Posterior cingulate gyrus (tissue), 11 donors: ENCODE measurements at places on chromosomes 12 and 14.

GRCh38 chr12:100967189-100967588, 172.6 kb downstream of the ANO4 start:
- DNase-seq, result no peak

DNA sequence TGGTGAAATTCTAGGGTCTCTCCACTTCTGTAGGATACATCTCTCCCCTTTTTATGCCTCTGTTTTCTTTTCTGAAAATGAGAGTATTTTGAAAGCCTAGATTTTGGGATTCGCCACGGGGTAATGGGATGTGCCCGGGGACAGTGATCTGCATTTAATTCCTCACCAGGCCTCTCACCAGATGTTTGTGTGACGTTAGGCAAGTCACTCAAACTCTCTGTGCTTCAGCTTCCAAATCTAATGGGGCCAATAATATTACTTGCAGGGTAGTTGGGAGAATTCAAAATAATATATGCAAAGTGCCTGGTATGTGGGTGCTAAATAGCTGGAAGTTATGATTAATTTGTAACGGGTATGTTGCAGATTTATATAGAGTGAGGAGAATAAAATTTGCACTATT, 78.8 kb downstream of the C12orf75 start:
- no peak for DNase-seq

DNA sequence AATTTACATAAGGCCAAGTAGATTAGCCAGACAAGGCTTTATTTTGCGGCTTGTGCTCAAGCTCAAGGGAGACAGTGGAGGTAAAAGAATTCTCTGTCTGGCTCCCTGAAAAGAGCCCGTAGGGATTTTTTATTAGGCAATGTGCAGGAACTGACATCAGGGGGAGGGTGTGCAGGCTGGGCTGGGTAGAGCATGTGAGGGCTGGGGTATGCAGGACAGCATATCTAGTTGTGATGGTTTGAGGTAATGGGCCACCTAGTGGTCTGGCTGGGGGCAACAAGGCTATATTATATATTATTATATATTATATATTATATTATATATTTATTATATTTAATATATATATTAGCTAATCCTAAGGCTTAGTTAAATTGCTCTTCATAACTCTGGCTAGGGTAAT, 102.1 kb downstream of the TMEM117 start:
- DNase-seq, result no peak

DNA sequence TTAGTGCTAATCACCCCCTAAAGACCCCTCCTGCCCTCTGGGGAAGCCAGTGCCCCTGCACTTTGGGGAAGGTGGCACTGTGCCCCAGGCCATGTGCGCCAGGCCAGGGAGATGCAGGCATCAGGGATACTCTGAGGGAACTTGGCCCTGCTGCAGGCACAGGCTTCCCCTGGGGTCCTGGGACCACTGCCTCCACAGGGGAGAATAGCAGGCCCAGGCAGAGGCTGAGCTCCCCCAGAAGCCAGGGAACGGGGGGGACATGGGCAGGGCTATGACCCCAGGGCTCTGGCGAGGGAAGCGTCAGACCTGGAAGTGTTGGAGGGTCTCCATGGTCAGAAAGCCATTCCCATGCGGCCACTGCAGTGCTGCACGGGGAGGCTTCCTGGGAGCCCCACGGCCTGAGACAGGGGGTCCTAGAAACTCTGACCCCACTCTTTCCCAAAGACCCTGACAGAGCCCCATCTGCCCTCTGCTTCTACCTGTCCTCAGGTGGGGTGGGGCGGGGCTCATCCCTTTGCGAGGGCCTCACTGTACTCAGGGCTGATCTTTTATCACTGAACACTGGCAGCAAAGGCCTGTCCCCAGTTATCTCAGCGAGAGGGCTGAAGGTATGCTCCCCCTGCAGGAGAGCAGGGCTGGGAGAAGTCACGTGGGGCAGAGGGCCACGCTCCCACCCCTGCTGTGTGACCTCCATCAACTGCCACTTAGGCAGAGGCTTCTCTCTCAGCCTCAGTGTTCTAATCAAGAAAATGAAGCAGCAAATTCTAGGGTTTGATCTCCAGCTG, 160.0 kb downstream of the CALM1 start:
- no peak for DNase-seq

DNA sequence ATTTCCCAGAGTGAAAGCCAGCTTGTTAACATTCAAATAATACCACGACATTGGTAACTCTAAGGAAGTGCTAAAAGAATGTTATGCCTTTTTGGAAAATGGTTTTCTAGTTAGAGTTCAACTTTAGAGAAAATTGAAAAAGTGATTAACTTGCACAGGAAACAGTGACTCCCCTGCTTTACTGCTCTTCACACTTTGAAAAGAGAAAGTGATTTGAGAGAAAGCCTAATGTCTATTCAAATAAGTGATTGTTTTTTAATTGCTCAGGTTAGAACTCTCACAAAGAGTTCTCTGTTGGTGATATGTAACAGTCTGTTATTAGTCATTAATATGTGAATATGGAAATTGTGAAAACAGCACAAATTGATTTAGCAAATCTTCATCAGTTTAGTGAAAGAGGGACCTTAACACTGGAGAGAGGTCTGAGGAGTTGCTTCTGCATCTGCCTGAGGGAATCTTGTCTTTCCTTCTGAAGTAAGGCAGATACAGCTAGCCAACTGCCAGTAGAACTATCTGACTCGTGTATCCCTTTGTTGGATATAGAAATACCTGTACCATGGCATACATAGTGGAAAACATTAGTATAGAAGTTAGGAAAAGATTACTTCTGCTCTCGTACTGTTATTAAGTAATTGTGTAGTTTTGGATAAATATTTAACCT, 25.5 kb downstream of the ATF7IP start:
- no peak for DNase-seq

DNA sequence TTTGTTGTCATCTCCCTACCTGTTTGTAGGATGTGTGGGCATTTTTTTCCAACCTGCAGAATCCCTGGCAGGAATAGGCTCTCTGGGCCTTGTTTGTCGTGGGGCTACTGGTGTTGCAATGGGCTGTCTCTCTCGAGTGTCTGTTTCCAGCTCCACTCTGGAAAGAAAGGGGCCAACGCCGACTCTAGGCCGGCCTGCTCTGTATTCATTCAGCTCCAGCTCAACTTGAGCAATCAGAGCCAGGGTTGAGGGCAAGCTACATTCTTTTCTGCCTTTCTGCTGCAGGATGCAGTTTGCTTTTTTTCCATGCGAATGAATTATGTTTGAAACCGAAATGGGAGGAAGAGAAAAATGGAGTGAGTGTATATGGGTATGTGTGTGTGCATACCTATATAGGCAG, 2.3 kb downstream of the JDP2 start:
- DNase-seq, result peak; percentile 33

GRCh38 chr12:31732926-31733548, 4.2 kb upstream of the AMN1 start:
- no peak for DNase-seq

DNA sequence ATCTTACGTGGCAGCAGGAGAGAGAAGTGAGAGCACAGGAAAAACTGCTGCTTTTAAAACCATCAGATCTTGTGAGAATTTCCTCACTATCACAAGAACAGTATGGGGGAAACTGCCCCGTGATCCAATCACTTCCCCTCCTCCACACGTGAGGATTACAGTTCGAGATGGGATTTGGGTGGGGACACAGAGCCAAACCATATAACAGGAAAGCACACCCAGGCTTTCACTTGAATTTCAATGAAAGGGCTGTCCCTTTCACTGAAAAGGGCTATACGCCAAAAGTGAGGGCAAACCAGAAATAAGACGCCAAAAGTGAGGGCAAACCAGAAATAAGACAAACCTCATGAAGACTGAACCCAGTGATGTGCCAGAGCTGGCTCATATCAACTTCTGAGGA, 22.8 kb upstream of the TMEM233 start:
- no peak for DNase-seq

- no peak for DNase-seq
These were observed 2.5 kb downstream of the OR6C2 start for GRCh38 chr12:55446326-55446725.

DNA sequence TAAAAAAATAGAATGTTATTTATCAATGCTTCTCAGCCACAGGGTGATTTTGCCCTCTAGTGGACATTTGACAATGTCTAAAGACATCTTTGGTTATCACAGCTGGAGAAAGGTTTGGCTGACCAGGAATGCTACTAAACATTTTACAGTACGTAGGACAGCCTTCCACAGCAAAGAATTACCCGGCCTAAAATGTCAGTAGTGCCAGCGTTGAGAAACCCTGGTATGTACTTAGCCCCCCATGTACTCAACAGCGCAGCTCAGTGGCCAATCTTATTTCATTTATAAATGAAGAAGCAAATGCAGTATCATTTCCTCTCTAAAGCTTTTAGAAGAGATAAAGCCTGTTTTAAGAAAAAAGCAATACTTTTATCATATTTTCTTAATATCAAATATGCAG, 5.8 kb downstream of the MARK3 start:
- DNase-seq, result no peak

- no peak for DNase-seq
These were observed 23.9 kb downstream of the ANAPC7 start for GRCh38 chr12:110379631-110380030.

DNA sequence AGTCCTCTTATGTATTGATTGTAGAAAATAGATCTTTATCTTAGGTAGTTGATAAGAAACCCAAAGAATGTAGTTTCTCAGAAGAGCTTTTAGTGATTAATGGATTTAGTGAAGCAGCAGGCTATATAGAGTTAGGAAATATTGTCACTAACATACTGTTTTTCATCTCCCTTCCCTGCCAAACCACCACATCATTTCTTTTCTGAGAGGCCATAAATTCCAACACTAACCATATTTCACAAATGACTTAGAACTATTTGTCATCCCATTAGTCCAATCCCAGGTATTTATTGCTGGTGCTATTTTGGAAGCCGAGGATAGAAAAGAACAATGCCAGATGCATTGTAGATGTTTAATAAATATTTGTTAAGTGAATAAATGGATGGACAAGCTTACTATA, 185.7 kb downstream of the KICS2 start:
- DNase-seq, result no peak

DNA sequence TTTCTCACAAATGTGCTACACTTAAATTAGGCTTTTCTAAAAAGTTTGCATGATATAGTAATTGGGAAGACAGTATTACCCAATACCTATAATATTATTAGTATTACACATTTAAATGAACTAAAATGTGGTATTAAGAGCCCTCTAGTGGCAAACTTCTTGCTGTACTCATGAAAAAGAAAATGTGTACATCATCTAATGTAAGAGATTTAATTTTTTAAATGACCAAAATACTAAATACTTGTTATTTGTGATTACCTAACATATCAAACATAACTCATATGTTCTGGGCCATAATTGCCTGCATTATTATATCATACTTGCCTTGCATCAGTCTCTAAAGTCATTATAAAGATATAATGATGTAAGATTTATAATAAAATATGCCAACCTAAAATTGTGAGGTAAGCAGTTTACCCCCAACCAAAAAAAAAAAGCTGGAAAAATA, 64.2 kb downstream of the DNAI7 start:
- DNase-seq, result no peak

DNA sequence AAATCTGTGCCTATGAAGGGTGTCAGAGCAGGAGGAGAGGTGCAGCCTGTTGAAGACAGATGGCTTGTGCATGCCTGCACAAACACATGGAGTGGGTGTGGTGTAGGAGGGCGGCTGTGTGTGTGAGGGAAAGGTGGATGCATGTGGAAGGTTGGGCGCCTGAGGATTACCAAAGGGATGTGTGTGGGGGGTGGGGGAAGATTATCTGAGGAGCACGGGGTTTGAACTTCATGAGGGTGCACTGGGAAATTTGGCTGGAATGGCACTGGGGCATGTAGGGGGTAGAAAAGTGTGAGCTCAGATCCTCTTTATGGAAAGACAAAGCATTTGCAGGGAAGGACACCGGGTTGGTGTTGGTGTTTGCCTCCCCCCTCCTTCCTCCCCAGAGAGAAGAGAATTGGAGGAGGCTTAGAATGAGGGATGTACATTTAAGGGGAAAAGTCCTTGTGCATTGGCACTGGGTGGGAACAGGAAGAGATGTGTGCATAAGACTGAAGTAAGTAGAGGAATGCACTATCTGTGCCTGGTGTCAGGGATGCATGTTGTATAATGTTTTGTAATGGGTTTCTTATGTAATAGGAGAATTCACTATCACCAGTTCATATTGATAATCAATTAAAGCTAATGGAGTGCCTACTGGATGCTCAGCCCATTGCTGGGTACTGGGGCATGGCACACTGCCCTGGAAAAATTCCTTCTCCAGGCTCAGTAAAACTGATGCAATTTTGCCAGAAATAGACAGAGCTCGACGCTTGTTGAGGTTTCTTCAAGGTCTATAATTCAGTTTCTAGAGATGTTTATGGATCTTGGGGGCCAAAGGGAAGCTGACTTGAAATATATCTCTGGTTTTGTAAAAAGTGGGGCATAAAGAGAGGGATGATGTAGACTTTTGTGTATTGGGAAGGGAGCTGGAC, 3.0 kb downstream of the NTF3 start:
- no peak for DNase-seq

DNA sequence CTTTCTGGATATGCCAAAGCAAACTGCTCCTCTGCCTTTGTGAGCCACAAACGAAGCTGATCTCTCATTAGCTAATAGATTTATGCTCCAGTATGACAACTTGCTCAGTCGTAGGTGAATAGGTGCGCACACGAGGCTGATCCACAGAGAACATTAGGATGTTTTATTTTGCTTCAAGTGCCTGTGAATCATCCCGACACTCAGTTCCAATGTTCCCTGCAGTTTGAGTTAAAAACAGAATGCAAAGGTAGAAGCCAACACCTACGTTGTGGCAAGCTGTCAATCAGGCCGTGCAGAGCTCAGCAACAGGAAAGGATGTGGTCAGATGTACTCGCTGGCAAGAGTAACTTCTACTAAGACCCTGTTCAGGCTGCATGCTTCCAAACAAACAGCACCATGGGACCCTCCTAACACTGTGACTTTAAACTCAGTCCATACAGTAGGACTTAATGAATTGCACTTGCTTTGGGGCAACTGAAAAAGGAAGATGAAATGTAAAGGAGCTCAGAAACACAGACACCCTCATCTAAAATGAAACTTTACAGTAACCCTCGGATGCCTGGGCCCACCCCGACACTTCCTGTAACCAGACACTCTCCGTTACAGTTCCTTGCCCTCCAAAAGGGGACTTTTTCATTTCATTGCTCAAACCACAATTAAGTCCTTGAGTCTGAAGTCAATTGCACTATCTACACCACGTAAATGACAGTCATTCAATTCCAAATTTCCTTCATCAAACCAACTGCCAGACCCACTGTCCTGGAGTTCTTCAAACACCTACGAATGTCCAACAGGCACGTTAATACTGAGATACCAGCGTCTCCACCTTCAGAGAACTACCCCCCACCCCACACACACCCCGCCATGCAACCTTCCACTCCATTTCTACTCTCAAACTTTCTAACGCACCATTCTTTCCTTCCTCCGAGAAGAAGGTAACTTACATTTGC, 1.6 kb downstream of the CCDC88C start:
- DNase-seq, result no peak

DNA sequence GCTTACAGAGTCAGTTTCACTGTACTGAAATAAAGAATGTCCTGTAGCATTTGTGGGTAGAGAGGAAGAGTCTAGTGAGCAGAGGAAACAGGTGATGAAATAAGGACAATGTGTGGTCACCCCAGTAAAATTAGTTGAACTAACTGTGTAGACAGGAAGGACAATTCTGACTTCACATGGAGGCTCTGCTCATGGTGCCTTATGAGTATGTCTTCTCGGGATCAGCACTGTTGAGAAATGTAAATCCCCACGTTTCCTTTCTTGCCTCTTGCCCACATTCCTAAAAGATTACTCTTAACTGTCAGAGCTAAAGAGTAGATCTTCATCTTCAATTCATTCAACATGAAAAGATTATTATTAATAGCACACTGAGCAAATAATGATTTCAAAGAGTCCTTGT, 113.2 kb upstream of the FLRT2 start:
- DNase-seq, result no peak
